ENCODE measurements at places on chromosomes 11 and 22.

DNA sequence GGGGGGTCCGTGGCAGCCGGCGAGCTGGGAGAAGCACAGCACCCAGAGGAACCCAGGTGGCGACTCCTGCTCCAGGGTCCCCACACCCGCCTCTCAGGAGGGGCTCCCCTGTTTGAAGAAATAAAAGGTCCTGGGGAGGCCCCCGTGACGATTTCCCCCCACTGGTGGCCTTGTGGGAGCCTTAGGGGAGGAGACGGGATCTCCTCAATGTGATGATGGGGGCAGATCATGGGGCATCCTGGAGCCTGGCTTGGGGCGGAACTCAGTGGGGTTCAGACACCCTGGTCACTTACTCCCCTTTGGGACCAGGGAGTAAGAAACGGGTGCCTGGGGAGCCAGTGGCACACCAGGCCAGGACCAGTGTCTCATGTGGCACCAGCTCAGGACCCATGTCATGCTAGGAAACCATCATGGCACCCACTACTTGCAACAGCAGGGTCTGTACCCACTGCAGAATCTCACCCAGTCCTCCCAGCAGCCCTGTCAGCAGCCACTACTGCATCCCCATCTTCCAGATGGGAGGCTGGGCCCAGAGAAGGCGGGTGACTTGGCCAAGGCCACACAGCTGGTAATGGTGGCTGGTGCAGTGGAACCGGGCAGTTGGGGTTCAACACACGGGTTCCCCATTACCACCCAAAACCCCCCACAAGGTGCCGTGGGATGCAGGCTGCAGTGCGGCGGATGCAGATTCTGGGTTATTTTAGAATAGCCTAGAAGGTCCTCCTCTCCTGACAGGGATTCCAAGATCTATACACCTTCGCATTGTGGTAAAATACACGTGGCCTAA is 130.7 kb downstream of the CTTN start:
- no peak for DNase-seq

- no peak for DNase-seq
These were observed 78.5 kb downstream of the TMEM135 start for GRCh38 chr11:87116185-87116584.

DNA sequence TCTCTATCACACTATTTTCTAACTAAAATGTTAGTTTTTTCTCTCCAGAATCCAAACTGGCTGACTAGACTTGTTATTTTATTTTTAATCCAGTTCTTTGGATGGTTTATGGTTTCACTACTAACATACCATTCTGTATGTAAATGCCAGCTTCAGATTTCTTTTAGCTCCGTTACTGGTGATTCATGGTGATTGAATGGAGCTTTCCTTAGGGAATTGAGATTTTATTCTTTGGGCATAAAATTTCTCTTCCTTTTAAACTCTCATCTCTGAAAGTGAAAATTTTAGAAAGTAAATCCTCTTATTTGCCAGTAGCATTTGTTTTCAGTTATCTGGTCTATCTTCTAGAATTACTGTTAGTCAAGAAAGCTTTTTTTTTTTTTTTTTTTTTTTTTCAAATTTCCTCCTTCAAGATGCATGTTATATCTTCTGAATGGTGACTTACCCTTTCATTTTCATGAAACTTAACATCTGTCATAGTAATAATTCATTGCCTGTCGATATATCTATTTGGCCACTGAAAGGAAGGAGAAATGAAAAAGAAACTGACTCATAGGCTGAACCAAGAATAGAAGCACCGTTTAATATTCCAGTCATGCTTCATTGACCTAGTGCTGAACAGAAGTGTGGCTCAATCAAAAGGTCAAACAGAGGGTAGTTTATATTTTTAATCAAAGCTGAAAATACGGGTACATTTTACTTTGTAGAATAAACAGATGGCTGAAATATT is 6.4 kb downstream of the ENDOD1 start:
- DNase-seq = peak; percentile 66

- DNase-seq = peak; percentile 32
These were observed 17.5 kb upstream of the CAPRIN1 start for GRCh38 chr11:34034053-34034452.

DNA sequence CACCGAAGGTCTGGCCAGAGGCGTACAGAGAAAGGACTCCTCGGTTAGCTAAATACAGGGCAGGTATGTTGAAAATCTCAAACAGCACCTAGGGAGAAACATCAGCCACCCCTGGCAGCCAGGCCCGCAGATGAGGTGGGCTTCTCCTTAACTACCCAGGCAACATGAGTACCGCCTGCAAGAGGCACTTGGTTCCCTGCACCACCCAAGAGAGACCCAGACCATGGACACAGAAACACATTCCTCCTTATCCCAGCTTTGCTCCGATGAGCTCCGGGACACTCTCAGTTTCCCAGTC is 53.0 kb downstream of the DHCR7 start:
- no peak for DNase-seq

DNA sequence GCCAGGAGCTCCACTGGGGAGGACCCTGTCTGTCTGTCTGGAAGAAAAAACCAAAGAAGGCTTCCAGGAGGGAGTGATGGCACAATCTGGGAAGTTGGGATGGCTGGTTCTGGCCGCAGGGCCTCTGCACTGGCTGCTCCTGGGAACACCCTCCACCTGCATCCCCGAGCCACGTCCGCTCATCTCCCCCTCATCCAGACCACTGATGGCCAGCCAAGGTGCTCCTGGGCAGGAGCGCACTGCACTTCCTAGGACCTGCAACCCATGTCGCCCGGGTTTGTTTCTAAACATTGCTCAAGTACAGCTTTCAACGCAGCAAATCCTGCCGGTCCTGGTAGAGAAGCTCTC is 4.9 kb upstream of the IFITM10 start:
- DNase-seq = no peak

DNA sequence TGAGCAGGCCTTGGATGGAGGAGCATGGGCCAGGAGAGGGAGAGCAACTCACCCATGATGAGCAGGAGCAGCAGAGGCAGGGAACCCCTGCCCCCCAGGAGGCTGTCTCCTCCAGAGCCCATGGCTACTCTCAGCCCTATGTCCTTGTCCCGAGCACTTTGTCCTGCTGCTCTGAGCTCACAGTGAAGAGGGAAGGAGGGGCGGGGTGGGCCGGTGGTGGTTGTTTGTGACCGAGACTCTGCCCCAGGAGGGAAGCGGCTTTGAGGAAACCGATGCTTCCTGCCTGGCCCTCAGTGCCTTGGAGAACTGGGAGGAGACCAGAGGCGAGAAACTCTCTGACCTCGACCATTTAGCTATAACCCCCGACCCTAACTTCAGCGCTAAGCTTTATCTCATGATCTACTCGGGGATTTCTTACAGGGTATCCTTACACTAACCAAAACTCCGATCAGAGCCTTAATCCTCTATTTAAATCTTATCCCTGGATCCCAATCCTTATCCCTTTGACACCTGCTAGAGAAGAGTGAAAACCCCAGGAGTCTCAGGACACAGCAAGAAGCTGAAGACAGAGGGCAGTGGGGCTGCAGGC is at the start of gene ROBO4:
Gene ROBO4 (minus strand): TSS at position 192 of the 589 bp plus-strand sequence. CDS start 70 bp downstream, at position 122.
- DNase-seq = no peak

GRCh38 chr11:34214961-34215805 is 109.8 kb downstream of the NAT10 start:
- no peak for DNase-seq

- no peak for DNase-seq
These were observed 56.4 kb upstream of the SYN3 start for GRCh38 chr22:33114565-33114964.

DNA sequence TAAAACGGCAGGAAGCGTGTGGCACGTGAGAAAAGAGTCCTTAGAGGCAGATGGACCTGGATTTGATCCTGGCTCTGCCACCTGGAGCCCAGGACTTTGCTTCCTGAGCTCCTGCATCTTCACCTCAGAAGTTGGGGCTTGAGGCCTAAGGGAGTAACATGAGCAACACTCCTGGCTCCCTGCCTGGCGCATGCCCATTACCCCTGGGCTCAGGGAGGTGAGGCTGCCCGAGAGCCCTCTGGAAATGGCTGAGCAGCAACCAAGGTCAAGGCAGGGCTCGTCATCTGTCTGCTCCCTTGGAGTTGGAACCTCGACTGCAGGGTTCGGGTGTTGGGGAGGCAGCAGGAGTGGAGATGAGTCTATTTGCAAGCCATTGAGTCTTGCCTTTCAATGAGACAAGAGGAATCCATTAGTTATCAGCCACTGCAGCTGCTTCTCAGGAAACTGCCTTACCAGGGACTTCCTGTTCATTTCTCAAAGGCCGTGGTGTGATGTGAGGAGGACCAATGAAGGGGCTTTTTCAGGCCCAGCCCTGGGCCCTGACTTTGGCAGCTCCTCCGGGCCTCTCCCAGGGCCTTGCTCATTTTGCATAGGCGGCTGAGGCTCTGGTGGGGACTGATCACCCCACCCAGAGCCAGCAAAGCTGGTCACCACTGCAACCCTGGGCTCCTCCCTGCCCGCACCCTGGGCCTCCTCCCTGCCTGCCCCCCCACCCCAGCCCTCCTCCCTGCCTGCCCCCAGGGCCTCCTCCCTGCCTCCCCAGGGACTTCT is 6.4 kb downstream of the FADS2 start:
- no peak for DNase-seq

DNA sequence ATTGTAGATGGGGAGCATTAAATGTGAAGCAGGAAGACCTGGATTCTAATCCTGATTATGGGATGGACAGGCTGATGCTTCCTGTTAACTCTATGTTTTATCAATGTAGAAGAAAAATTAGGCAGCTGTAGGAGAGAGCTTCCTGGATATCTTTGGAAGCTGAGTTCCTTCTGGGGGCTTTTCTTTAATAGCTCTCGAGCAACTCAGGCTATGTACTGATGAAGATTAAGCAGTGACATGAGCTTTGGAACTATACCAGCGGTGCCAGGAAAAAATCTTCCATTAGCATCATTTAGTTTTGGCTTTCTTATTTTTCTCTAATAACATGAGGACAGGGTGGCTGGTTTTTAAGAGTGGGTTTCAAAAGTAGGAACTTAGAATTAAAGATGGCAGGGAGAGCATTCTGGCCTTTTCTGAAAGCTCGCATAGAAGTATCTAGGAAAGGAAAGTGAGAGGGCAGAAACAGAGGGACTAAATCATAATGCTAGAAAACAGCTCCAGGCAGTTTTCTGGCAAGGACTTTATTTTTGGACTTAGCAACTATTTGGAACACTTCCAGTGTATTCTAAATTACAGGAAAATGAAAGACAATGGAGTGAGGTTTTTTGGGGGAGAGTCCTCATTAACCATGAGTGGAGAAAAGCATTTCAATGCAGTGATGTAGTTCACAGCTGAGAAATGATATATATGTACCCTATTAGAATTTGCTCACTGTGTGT is 69.2 kb upstream of the RRM1 start:
- DNase-seq = no peak

GRCh38 chr11:75273411-75274391 is 33.1 kb downstream of the TPBGL start:
- no peak for DNase-seq

DNA sequence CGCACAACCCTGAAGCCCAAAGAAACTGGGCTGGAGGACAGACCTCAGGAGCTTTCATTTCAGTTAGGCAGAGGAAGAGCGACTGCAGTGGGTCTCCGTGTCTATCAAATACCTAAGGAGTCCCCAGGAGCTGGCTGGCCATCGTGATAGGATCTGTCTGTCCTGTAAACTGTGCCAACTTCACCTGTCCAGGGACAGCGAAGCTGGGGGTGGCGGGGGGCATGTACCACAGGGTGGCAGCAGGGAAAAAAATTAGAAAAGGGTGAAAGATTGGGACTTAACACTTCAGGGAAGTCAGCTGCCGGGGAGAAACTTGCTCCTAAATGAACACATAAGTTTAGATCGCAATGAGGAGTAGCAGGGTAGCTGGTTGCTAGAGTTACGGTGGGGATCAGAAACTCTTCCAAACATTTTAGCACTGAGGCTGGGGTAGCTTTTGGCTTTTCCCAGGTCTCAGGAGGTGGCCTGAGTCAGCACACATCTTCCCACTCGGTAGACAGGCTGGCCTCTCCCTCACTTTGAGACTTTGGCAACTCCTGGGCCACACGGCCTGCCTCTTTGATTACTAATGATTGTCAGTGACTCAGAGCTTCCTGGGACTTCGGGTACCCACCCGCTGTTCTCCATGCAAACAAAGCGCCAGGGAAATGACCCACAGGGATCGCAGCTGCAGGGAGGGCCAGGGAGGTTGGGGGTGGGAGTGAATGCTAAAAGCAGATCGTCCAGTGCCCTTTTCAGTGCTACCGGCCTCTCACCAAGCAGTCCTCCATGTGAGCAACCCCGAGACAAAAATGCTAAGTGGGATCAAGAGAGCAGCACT is 2.9 kb upstream of the MTFP1 start:
- peak; percentile 23 for DNase-seq

DNA sequence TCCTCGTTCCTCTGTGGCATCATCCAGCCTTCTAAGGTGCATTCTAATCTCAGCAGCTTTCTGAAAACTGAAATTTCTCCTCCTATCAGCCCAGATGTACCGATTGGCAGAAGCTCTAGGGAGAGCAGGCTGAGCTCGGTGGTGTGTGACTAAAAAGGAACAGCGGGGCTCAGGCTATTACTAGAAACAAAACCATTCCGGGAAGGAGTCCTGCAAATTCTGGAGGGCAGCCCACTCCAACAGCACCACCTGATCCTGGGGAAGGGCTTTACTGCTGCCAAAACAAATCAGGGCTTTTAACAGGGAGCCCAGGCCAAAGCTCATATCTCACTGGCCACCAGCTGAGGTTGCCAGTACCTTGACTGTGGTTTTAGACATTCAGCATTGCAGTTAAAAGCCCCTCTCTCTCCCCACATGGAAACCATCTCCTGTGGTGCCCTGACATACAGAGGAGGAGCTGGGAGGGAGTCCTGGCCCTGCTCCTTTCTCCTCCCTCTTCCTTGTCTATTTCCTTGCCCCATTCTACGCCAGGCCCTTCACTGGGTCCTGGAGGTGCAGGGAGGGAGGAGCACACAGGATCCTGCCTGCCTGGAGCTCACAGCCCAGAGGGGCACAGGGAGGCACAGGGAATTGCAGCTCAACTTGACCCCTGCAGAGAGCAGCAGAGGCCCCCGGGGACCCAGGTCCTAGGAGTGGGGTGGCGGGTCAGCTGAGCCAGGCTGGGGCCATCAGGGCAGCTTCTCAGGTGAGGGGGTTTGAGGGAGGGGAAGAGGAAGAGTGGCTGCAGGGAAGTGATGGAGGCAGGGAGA is 889 bp downstream of the PLAAT4 start:
- DNase-seq = peak; percentile 78

GRCh38 chr11:134150195-134150903 is 73.4 kb downstream of the NCAPD3 start:
- no peak for DNase-seq

- no peak for DNase-seq
These were observed 80.8 kb downstream of the HORMAD2 start for GRCh38 chr22:30161051-30161469.

GRCh38 chr11:95283650-95284049 is 52.6 kb upstream of the SESN3 start:
- DNase-seq = no peak

GRCh38 chr22:45208696-45208992 is 32.0 kb downstream of the KIAA0930 start:
- no peak for DNase-seq

- DNase-seq = no peak
These were observed 30.6 kb downstream of the SC5D start for GRCh38 chr11:121323046-121323607.

- DNase-seq = no peak
These were observed 52.0 kb downstream of the AMBRA1 start for GRCh38 chr11:46541593-46542371.

- no peak for DNase-seq
These were observed 14.8 kb upstream of the MAML2 start for GRCh38 chr11:96357794-96358193.

Measured in NCI-H2171 treated with DMSO at 0.1 percent for 48 hours (cell line).